Activated naive CD4-positive, alpha-beta T cell (primary cell): ENCODE measurements at places on chromosomes 7 and 10.

GRCh38 chr7:132532281-132532680 is 44.0 kb downstream of the PLXNA4 start:
- DNase-seq: no peak

GRCh38 chr7:84190016-84190705 is 4.4 kb downstream of the SEMA3A start:
- no peak for DNase-seq

- no peak for DNase-seq
Measured at GRCh38 chr10:88728107-88728763, 22.2 kb downstream of the LIPK start.

GRCh38 chr10:104581884-104582601 is 59.0 kb upstream of the SORCS3 start:
- DNase-seq: no peak

DNA sequence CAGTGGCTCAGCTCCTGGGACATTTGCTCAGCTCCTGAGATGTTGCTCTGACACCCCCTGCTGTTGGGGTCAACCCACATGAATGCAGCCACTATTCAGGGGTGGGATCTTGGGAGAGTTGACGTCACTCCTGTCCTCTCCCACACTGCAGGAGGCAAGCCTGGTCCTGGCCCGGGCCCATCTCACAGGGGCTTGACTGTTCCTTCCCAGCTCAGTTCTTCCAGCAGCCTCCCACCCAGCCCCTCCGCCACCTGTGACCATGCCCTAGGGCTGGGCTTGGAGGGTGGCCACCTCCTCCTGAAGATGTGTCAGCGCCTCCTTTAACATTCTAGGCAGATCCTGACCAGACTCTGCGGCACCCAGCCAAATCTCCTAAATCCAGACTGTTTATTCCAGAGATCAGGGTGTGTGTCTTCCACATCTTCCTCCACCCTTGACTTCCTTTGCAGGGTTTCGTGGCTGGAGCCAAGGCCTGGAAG is 19.1 kb upstream of the OPALIN start:
- no peak for DNase-seq

- peak; percentile 16 for DNase-seq
Measured at GRCh38 chr10:114822444-114823076, 980 bp downstream of the FHIP2A start.

DNA sequence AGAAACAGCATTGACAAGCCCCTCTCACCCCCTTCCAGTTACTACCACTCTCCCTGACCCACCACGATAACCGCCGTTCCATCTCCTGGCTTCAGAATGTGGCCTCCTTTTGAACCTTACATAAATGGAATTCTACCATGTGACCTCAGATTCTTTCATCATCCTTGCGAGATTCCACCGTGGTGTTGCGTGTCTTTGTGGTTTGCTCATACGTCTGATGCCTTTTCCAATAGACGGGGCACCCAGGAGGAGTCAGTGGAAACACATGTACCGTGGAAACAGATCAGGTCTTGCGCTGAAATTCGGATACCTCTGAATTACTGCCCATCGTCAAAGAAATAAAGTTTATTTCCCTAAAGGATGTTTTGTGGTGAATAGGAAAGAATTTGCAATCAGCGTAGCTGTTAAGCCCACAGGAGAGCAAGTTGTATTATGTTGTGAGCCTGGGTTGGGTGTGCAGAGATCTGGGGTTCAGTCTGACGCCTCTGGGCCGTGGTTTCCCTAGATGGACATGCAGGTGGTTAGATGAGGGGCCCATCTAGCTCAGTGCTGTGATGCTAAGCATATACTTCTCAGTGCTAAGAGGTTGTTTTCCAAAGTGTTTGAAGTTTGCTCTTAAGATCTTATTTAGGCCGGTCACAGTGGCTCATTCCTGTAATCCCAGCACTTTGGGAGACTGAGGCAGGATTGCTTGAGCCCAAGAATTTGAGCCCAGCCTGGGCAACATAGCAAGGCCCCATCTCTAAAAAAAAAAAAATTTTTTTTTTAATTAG is 29.1 kb downstream of the GTF2IRD1 start:
- DNase-seq: no peak

DNA sequence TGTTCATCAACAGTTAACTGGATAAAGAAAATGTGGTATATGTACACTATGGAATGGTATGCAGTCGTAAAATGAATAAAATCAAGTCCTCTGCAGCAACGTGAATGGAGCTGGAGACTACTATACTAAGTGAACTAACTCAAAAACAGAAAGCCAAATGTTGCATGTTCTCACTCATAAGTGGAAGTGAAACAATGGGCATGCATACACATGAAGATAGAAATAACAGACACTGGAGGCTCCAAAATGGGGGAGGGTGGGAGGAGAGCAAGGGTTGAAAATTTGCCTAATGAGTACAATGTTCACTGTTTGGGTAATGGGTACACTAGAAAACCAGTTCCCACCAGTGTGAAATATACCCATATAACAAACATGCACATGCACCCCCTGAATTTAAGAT is 179.5 kb downstream of the ZWINT start:
- DNase-seq: no peak

DNA sequence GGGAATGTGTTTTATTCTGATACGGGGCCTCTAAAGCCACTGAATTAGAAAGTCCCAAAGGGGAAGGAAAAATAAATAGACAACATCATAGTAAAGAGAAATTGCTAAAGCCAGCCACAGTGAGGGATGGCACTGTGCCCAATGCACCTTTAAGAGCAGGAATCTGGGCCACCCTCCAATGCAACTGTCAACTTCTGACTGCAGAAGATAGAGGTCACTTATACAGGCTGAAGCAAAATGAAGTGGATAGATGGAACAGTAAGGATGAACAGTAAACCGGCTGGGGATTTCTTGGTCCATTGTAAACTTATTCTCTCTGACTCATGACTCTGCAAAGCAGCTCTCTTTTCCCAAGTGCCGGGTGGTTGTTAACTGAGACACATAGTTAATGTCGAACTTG is 54.0 kb upstream of the KCNIP2 start:
- DNase-seq: no peak

DNA sequence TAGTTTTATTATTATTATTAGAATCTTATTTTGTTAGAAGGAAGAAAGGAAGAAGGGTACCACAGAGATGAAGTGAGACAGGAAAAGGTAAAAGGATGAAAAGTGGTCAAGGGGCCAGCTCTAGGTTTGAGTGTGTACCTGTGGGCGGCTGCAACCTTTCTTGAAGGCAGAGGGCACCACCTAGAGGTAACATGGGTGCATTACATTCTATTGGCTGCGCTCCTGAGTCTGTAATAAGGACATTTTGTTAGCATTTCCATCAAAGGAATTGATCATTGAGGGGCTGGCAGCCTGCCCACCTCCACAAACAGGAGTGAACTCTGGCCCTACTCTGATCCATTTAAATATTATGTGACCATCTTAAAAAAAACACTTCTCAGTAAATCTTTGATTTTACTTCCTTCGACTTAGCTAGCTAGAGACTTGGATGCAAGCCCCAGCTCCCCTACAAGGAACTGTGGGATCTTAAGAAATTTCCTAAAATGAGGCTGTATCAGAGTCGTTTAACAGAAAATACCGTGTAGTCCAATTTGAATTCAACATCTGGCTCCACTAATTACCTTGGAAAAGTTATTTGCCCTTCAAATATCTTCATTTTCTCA is 610.4 kb downstream of the IPMK start:
- no peak for DNase-seq

DNA sequence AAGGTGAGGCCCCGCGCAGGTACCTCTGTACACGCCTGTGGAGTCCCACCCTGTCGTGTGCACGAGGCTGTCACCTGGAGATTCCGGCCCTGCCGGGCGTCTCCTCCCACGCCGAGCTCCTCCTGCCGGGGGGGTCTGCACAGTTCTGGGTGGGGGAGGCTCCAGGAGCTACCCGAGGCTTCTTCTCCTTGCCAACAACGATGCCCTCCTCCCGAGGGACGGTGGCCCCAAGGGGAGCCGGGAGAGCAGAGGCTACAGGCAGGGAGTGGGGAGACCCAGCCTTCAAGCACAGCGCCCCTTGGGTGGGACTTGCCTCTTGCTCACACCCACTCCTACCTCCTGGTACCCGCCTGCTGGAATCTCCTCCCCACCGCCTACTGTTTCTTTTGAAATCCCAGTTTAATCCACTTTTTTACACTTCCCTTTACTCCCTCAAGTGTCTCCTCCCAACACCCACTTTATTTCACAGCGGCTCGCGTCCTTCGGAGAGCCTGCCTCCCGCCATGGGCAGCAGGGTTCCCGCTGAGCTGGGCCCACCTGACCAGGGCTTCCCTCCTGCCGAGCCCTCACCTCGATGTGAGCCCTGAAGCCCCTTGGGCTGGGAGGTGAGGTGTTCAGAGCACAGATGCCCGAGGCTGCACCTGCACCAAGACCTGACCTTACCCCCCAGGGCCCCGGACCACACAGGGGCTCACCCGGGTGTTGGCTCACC is 338.1 kb downstream of the DNAJB6 start:
- no peak for DNase-seq

- DNase-seq: no peak
Measured at GRCh38 chr10:71708897-71709882, 10.4 kb downstream of the C10orf105 start.

- DNase-seq: no peak
Measured at GRCh38 chr7:50346545-50347497, 42.3 kb downstream of the IKZF1 start.

DNA sequence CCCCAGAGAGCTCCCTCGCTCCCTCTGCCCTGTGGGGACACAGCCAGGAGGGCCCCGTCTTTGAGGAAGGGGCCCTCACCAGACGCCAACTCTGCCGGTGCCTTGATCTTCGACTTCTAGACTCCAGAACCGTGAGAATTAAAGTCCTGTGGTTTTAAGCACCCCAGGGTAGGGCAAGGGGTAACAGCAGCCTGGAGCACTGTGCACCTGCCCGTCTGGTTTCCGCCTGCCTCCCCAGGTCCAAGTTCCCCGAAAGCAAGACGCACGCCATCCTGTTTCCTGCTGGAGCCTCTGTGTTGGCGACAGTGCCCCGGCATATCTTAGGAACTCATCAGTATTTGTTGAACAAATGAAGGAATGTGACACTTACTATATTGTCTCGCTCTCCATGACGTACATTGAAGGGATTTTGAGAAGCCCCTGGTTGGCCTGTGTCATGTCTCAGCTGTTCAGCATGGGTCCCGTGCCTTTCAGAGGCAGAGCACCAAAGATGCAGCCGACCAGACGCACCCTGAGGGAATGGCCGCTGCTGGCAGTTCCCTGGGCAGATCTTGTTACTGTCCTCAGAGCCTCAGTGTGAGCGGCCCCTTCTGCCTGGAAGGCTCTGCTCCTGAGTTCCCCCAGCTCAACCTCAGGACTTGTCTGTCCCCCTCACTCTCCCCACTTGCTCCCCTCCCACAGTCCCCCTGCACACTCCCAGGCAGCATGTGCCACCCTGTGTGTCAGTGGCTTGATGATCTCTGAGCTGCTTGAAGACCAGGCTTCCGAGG is 226.2 kb downstream of the TCERG1L start:
- no peak for DNase-seq

- no peak for DNase-seq
Measured at GRCh38 chr7:16804674-16805439, at the start of gene AGR2. Gene AGR2 (minus strand): TSS chr7:16804999. CDS start chr7:16801796, 3,203 bp downstream.

GRCh38 chr10:85914720-85915119 is 451.9 kb downstream of the GRID1 start:
- DNase-seq: no peak

DNA sequence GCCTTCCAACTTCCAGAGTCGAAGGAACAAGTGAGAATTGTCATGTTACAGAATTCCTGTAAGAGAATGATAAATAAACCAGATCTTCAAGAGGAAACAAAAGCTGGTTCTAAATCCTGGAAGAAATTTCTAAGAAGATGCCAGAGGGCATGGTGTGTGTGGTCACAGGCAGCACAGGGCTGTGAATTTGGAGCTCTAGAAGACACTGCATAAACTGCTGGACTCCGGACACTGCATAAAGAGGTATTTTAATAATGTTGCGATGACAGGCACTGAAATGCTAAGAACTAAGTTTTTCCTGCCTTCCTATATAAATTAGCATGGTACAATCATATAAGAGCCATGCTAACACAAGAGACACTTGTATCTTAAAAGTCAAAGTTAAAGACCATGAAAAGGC is 86.0 kb downstream of the LARP4B start:
- no peak for DNase-seq

DNA sequence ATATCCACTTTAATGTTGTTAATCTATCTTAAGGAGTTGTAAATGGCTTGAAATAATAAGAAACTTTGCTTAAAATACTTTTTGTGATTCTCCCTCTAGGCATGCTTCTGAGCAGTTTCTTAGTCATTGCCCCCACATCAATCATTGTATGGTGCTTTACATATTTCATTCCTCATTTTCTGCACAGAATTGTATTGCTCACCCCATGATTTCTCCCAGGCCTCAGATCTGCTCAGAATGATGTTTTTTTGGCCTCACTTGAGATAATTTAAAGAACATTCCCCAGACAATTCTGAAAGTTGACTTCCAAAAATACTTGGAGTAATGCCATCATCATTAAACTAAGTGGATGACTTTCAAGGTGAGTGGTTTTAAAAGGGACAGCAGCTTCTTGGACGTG is 82.1 kb upstream of the PRPS1L1 start:
- DNase-seq: no peak

DNA sequence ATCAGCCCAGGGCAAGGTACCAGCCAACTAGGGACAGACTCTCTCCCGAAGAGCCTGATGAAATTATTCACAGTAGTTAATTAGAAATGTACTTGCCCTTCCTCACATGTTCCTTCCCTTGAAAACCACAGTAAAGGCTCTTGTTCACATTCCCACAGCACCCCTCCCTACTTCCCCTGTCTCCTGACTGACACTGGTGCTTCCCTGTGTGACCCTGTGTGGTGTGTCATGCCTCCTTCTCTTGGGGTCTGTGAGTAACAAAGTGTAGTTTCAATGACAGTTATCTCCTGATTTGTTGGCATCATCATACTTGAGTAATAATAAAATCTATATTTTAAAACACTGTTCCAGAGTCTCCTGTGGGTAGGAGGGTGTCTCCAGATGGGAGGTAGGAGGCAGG is 209.7 kb downstream of the ABCA13 start:
- no peak for DNase-seq

- no peak for DNase-seq
Measured at GRCh38 chr10:3969876-3970666, 185.1 kb upstream of the KLF6 start.

DNA sequence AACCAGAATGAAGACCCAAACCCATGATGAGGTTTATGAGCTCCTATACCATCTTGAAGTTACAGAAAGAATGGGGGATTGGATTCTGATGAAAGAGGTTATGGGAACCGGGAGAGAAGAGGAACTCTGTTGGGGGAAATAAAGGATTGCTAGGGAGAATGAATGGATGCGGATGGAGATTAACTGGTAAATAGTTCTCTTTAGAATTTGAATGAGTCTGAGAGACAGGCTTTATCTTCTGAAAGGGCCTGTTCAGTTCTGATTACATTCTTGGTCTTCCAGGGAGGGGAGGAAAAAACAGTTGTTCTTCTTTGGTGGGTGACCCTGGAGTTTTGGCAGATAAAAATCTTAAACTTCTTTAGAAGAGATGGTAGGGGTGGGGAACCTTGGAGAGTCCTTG is 13.9 kb downstream of the SUGCT start:
- no peak for DNase-seq

DNA sequence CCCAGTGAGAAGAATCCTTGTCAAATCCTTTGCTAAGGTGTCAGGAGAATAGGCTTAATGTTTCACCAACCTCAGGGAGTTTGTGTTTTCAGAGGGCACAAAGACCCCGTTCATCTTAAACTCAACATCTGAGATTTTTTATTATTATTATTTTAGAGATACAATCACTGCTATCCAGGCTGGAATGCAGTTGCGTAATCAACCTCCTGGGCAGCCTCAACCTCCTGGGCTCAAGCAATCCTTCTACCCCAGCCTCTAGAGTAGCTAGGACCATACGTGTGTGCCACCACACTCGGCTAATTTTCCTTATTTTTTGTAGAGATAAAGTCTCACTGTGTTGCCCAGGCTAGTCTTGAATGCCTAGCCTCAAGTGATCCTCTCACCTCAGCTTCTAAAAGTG is 599.2 kb downstream of the KCNMA1 start:
- DNase-seq: no peak
